A549 treated with GW870086 at 1 μM for 4 hours (cell line): ENCODE measurements at places on chromosomes 5 and 9. TPM values are rescaled to one million over a fixed set of nuclear protein-coding genes. Genes with fewer than 3 reads are reported as not detected.

CCDC180 gene
- 0.54 to 0.94 TPM (median 0.72 TPM) in 5 replicates for total RNA-seq

SLC1A3 gene
- total RNA-seq, result 0.07 to 0.09 TPM in 2 of 5 replicates, not detected in the others

LVRN gene
- total RNA-seq, result 0.06 to 0.08 TPM (median 0.07 TPM) in 3 of 5 replicates, not detected in the others

ARL14EPL gene
- total RNA-seq, result 0.14 to 0.60 TPM (median 0.26 TPM) in 5 replicates

ABLIM3 gene
- 10.7 to 13.6 TPM (median 11.1 TPM) in 5 replicates for total RNA-seq

SPINK4 gene
- not detected in 5 replicates for total RNA-seq

SPAG8 gene
- 0.35 to 0.76 TPM (median 0.64 TPM) in 5 replicates for total RNA-seq

NR6A1 gene
- 1.4 to 2.2 TPM (median 1.8 TPM) in 5 replicates for total RNA-seq

GABRA1 gene
- total RNA-seq, result not detected in 5 replicates

RFK gene
- total RNA-seq, result 33.0 to 44.5 TPM (median 40.3 TPM) in 5 replicates

FGF18 gene
- 0.90 to 1.8 TPM (median 1.2 TPM) in 5 replicates for total RNA-seq

GBA2 gene
- total RNA-seq, result 27.0 to 37.9 TPM (median 37.4 TPM) in 5 replicates

ADRA1B gene
- 13.8 to 16.9 TPM (median 15.9 TPM) in 5 replicates for total RNA-seq

AMACR gene
- 13.2 to 16.7 TPM (median 14.8 TPM) in 5 replicates for total RNA-seq

ELOVL7 gene
- total RNA-seq, result 8.3 to 12.8 TPM (median 10.0 TPM) in 5 replicates

ZNF879 gene
- total RNA-seq, result 0.51 to 1.1 TPM (median 0.90 TPM) in 5 replicates

SLC4A9 gene
- total RNA-seq, result 0.09 to 0.18 TPM (median 0.10 TPM) in 3 of 5 replicates, not detected in the others

PCYOX1L gene
- total RNA-seq, result 2.1 to 2.9 TPM (median 2.7 TPM) in 5 replicates

GRAMD2B gene
- 0.81 to 1.5 TPM (median 0.98 TPM) in 5 replicates for total RNA-seq

ALDH7A1 gene
- 64.0 to 76.9 TPM (median 76.0 TPM) in 5 replicates for total RNA-seq

ZNF618 gene
- total RNA-seq, result 7.6 to 11.8 TPM (median 10.5 TPM) in 5 replicates

TMEM171 gene
- total RNA-seq, result 3.9 to 7.8 TPM (median 6.6 TPM) in 5 replicates

NR4A3 gene
- total RNA-seq, result 1.5 to 3.2 TPM (median 2.1 TPM) in 5 replicates

AGXT2 gene
- total RNA-seq, result not detected in 5 replicates

FBP1 gene
- not detected in 5 replicates for total RNA-seq

IFNA21 gene
- not detected in 5 replicates for total RNA-seq

EDIL3 gene
- 0.10 to 0.65 TPM (median 0.22 TPM) in 5 replicates for total RNA-seq

SEMA4D gene
- 3.9 to 5.7 TPM (median 5.1 TPM) in 5 replicates for total RNA-seq

STKLD1 gene
- 0.53 to 1.2 TPM (median 0.68 TPM) in 5 replicates for total RNA-seq

MCTP1 gene
- 7.3 to 12.2 TPM (median 10.1 TPM) in 5 replicates for total RNA-seq

UBE2R2 gene
- total RNA-seq, result 40.5 to 48.0 TPM (median 45.7 TPM) in 5 replicates

CCL27 gene
- total RNA-seq, result 0.19 TPM in 1 of 5 replicates, not detected in the others

RIOK2 gene
- total RNA-seq, result 17.3 to 27.3 TPM (median 20.7 TPM) in 5 replicates

TMEM252 gene
- total RNA-seq, result not detected in 5 replicates

MRPL50 gene
- 13.7 to 19.7 TPM (median 14.0 TPM) in 5 replicates for total RNA-seq

PHF24 gene
- 0.07 to 0.29 TPM (median 0.16 TPM) in 5 replicates for total RNA-seq

SHOC1 gene
- total RNA-seq, result 0.05 TPM in 1 of 5 replicates, not detected in the others

SPATA31C1 gene
- not detected in 5 replicates for total RNA-seq

MARCOL gene
- not detected in 5 replicates for total RNA-seq

ZNF454 gene
- not detected in 5 replicates for total RNA-seq

PCDHB6 gene
- total RNA-seq, result 0.81 to 1.2 TPM (median 0.89 TPM) in 5 replicates

EQTN gene
- total RNA-seq, result not detected in 5 replicates
